Suppressor macrophage treated with lipopolysaccharide for 4 hours (primary cell): ENCODE measurements at places on chromosomes 5 and 9.

- peak; percentile 12 for DNase-seq
These were observed at the start of gene CCNI2 for GRCh38 chr5:132746954-132747615. Gene CCNI2 (plus strand): TSS chr5:132747426. CDS start chr5:132747496, 70 bp downstream.

DNA sequence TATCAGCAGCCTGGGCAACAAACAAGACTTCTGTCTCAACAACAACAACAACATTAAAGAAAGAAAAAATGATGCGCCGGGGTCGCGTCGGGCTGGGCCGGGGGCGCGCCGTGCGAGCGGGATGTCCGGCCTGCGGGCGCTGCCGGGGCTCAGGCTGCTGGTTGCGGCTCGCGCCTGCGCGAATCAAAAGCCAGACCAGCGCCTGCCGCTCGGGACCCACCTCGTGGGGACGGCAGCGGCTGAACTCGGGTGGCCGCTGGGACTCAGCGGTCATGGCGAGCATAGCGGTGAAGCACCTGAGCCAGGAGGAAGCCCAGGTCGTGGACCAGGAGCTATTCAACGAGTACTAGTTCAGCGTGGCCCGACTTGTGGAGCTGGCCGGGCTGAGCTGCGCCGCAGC, 11.9 kb upstream of the NHP2 start:
- DNase-seq = no peak

DNA sequence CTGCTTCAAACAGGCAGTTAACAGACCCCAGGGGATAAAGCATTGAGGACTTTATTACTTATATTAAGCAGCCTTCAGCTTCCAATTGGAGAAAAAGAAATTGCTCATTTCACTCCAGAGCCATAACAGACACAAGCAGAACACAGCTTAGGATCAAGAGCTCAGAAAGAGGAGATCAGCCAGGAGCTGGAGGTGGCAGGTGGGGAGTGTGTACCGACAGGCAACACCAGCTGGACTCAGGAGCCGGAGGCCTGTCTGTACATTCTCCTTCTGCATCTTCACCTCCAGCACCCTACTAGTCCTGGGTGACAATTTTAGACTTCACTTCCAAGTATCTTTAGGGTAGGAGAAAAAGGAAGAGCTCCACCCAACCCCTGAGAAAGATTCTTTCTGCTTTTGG, 35.8 kb downstream of the NRG2 start:
- DNase-seq = no peak

DNA sequence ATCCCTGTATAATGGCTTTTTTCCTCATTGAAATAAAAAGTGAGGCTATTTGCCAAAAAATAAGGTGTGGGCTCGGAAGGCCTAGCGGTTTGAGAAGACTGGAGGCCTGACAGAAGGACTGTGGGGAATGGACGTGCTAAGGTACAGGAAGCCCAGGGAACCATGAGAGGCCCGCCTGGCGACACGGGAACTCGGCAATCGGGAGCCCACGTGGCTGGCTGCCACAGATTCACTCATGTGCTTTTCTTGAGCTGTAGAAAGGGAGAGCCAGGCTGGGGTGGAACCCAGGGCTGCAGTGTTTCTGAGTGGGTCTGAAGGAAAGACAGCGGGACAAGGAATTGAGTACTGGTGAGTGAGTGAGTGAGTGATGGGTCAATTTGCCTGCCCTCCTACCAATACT, 11.9 kb upstream of the DDX41 start:
- no peak for DNase-seq

DNA sequence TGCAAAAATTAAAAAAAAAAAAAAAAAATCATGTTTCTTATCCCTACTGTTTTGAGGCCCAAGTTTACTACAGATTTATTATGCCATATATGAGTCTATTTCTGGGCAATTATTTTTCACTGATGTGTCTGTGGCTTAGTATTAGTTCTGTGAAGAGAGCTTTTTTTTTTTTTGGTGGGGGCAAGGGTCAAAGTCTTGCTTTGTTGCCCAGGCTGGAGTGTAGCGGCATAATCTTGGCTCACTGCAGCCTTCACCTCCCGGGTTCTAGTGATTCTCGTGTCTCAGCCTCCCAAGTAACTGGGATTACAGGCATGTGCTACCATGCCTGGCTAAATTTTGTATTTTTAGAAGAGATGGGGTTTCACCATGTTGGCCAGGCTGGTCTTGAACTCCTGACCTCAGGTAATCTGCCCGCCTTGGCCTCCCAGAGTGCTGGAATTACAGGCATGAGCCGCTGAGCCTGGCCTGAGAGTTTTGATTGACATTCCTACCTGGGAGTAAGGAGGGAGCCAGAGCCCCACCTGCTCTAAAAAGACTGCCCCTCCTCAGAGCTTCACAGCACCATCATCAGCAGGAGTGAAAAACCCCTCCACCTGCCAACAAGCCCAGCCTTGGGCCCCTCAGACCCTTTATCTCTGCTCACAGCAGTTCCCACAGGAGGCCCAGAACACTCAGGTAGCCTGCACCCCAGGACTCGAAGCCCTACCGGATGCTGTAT, 36.1 kb upstream of the JADE2 start:
- no peak for DNase-seq

- DNase-seq = no peak
These were observed 1326.0 kb upstream of the C9orf72 start for GRCh38 chr9:28899267-28899666.

DNA sequence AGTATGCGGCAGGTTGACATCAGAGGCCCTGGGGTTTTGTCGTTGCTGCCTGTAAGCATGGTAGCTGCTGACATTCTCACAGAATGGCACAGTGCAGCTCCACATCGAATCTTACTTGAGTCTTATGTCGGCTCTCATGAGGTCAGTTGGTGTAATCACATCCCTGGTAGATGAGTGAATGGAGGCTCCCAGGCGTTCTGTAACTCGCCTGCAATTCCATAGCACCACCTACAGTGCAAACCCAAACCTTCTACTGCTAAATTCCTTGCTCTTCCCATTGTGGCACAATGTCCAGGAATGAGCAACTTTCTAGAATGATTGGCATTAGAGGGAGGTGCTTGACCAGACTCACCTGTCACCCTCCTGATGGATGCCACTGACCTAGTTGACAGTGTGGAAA, 578.4 kb downstream of the CCDC171 start:
- no peak for DNase-seq

DNA sequence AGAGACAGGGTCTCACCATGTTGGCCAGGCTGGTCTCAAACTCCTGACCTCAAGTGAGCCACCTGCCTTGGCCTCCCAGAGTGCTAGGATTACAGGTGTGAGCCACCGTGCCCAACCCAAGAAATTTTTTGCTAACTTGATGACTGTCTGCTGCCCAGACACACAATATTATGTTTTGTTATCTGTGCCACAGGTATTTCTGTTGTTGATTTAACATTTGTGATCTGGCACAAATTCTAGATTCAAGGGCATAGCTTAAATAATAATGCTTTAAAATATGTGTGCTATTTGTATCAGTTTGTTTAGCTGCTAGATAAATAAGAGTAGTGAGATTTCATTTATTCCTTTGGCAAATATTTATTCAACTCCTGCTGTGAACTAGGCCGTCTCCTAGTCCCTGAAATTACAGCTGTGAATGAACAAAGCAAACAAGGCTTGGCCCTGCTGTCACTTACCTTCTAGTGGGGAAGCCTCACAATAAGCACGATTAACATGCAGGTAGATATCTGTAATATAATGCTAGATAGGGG, 35.3 kb downstream of the GAPVD1 start:
- no peak for DNase-seq

- no peak for DNase-seq
These were observed 64.4 kb upstream of the CACNA1B start for GRCh38 chr9:137813167-137813566.

DNA sequence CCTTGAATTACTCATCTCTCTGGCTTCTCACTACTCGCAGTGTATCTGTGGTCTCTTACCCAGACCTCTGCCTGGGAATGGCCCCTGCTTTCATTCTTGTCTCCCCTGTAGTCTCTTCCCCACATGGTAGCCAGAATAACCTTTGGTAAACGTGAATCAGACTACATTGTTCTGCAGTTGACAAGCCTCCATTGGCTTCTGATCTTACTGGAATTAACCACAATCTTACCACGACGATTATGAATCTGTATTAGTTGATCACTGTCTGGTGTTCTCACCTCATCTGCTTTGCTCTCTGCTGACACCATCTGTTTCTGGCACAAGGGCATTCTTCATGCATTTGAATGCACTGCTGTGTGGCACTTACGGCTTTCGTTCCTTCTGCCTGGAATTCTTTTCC, 781.2 kb downstream of the MTRR start:
- DNase-seq = no peak

DNA sequence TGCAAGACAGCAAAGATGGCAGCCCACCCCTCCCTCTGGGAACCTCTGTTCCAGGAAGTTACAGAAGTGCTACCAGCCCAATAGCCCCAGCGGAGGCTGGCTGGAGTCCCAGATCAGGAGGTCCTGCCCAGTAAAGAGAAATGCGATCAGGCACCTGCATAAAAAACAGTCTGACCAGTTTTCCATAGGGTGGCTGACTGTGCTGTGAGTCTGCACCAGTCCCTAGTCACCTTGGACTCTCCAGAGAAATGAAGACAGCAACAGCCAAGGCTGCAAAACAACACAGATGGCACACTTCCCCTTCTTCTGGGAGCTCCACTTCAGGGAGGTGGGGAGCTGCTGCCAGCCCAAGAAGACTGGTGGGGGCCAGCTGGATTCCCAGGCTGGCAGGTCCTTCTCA, 265.5 kb upstream of the PCSK5 start:
- DNase-seq = no peak

DNA sequence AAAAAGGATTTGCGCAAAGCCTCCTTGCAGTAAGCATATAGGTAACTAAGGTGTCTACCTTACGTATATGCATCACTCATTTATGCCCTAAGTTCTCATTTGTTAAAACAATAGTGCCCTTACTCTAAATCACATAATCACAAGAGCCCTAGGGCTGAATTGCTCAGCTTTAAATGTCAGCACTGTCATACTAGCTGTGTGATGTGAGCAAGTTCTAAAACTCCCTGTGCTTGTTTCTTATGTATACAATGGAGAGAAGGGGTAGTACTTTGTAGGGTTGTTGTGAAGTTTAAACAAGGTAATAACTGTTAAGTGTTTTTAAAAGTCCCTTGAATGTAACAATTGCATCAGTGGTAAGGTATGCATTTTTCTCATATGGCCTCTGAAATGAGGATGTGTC, 169.5 kb upstream of the DMRT1 start:
- no peak for DNase-seq

- DNase-seq = peak; percentile 69
These were observed 258.2 kb downstream of the MAST4 start for GRCh38 chr5:66854416-66854815.

- no peak for DNase-seq
These were observed 7.4 kb upstream of the UBAC1 start for GRCh38 chr9:135968601-135969000.

DNA sequence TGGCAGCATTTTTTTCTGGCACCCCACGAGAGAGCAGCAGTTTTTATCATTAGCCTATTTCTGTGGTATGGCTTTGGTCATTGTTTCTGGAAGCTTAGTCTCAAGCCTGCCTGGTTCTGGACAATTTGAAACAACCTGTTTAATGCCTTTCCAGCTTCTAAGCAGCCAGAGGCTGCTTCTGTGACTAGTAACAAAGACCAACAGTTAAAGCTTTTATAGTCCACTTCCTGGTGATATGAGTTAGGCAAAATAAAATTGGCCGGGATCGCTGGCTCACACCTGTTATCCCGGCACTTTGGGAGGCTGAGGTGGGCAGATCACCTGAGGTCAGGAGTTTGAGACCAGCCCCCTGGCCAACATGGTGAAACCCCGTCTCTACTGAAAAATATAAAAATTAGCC, 24.0 kb downstream of the LYRM7 start:
- no peak for DNase-seq

DNA sequence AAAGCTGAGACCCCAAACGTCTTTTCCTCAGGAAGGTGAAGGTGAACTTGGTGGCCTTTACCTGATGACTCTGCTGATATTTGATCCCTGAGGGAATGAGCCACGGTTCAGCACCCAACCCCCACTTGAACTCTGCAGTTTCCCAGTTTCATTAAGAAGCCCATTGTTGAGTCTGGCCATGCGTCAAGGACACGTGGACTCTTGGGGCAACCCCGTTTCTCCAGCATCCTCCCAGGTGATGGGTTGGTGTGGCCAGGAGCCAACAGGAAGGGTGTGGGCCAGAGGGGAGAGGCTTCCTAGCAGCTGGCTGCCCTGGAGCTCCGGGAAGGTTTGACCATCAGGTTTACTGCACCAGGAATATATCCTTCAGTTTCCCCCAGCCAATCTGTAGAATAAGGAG, 59.5 kb upstream of the GNE start:
- no peak for DNase-seq

DNA sequence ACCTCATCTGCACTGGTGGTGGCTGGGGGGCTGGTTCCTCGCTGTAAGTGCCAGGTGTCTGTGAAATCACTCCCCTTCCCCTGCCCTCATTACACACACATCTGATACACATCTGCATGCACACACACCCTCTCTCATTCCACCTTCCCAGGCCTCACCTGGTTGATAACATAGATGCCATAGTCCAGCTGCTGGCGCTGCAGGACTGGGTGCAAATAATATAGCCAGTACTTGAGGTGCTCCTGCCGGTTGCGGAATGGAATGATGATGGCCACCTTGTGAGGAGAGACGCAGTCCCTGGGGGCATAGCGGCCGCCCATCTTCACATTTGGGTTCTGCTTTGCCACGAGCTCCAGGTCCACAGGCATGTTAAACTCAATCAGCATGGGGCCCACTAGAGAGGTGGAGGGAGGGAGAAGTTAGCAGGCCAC, 32.1 kb downstream of the B4GALT1 start:
- no peak for DNase-seq

DNA sequence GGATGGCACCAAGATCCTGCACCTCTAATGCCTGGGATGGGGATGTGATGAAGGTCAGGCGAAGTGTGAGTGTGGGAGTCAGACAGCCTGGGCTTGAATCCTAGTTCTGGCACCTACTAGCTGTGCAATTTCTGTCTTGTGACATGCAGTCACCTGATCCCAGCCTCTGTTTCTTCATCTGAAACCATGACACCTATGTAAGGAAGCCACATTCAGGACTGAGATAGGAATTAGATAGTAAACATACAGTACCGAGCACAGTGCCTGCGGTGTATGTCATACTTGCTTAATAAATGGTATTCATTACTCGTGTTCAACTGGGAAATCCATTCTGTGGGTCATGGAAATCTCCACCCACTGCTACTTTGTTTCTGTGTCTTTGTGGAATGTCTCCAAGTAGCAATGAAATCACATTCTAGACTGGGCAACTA, 140.6 kb upstream of the STC2 start:
- no peak for DNase-seq

DNA sequence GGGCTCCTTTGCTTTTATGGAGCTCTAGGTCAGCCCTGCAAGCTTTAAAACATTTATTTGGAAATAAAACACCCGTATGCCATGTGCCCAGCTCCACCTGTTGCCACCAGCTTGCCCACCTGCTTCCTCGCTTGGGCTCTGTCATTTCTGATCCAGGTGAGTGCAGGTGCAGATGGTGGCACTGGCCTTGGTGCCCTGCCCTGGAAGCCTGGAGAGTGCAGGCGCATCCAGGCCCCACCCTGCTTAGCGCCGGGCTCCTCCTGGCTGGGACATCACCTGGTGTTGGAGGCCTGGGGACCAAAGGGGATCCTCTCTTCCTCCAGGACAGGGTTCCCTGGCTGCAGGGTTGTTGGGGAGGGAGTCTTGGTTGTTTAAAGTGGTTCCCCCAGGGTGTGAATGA, 35.8 kb downstream of the WNK2 start:
- DNase-seq = no peak

- DNase-seq = no peak
These were observed 13.7 kb downstream of the PITX1 start for GRCh38 chr5:135020111-135020895.
